ENCODE measurements at places on chromosomes 11 and 22.

DNA sequence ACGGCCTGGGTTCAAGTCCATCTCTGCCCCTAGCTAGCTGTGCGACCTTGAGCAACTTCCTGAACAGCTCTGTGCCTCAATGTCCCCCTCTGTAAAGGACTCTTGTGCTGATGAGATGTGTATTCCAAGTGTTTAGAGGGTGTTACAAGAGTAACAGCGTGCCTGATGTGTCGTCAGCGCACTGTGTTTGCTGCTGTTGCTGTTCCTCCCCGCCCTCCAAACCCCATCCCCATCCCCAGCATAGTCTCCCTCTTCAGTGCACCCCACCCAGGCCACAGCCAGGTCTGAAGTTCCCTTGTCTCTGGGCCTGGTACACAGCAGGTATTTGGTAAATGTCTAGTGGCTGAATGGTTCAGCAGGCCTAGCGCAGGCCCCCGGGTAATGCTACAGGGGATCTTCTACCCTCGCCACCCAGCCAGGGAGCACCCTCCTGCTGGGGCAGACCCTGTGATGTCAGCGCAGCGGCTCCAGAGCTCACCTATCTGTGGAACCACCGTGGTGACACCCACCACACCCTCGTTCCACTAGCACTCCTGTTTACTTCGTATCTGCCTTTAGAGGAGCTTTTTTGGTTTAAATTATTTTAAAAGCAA is 10.3 kb downstream of the CBX7 start:
- no peak for DNase-seq

- DNase-seq = no peak
Measured at GRCh38 chr11:57392763-57393105, 2.3 kb upstream of the PRG2 start.

GRCh38 chr11:116517077-116517476 is 255.7 kb downstream of the BUD13 start:
- DNase-seq = no peak

GRCh38 chr11:46216019-46216764 is 61.3 kb upstream of the CREB3L1 start:
- no peak for DNase-seq

GRCh38 chr22:30777587-30777986 is 82.9 kb downstream of the OSBP2 start:
- DNase-seq = no peak

DNA sequence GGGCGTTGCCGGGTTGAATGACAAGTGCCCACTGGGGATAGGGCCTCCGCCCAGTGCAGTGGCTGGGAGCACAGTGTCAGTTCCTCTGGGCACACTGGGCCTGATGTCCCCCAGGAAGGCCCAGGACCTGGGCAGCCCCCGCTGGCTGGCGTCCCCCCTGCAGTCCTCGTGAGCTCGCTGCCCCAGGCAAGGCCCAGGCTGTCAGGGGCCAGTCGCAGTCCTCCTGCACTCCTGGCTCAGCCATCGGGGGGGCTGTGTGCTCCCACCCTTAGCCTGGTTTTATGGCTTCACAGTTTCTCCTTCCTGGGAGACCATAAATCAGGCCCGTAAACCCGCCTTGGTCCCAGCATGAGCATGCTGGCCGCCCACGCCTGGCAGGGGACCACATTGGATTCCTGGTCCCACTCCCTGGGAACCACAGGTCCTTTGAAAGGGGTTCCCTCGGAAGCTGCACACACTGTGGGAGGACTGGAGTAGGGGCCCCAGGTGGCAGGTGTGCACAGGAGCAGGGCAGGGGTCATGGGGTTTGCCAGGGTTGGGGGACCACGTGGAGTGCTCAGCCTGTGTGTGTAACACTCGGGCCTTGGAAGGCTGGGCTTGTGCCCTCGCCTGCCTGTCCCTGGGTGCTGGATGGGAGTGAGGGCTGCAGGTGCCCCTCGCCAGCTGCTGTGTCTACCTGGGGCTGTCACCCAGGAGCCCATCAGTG is 113.6 kb downstream of the KCNQ1OT1 start:
- no peak for DNase-seq

- no peak for DNase-seq
Measured at GRCh38 chr11:119627286-119627685, 101.7 kb downstream of the NECTIN1 start.

DNA sequence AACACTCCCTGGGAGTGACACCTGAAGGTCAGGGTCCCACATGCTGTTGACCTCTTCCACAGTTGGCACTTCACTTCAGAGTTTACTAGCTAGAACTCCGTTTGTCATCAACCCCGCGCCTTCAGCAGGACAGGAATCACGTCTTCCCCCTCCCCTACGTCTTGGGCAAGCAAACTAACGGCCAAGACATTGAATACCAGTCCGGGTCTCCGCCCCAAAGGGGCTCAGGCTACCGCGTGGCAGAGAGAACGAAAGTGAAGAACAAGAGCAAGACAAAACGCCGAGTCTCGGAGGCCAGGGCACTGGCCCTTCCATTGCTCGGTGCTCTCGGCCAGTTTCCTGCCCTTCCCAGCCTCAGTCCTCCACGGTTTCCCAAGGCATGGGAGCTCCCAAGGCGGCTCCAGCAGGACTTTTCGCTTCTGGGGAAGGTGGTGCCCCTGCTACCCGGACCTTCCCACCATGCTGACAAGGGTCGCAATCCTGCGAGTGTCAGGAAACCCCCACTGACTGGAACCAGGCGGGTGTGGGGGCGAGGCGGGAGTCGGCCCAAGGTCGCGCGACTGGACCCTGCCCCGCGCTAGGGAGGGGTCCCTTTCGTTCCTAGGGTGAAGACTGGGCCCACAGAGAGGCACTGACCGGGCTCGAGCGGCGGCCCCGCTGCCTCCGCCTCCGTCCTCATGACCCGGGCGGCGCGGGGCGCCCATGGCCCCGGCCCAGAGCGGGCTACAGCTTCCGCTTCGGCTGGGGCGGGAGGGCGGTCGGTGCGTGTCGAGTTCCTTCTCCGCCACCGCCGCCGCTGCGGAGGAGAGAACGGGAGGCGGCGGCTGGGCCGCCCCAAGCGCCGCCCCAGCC is at the start of gene GUCD1:
TSS of gene GUCD1 (minus strand) at position 826 of the 852 bp plus-strand sequence. CDS start at position 679, 147 bp downstream.
- no peak for DNase-seq

DNA sequence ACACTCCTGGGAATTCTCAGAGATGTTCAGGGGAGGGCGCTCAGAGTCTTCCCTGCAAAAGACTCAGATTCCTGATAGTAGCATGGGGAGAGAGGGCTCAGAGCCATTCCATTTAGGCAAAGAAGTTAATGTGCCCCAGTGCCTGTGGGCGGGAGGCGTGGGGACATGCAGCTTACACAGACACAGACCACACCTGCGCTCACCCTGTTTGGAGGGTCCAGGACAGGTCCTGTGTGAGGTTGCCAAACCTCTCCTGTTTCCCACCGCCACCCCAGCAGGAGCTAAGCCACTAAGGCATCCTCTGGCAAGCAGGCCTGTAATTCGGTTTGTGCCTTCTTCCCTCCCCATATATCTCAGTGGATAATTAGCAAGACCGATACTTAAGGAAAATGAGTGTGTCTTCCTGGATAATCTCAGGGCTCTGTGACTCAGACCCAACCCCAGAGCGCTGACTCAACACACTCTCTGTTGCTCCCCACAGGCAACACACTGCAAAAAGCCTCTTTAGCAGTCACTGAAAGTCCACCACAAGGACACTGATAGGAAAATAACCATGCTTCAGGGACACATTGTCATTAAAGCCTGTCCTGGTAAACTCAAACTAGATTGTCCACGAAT is 118.9 kb upstream of the LMO1 start:
- no peak for DNase-seq

GRCh38 chr11:35404388-35404775 is 15.0 kb downstream of the SLC1A2 start:
- DNase-seq = no peak

DNA sequence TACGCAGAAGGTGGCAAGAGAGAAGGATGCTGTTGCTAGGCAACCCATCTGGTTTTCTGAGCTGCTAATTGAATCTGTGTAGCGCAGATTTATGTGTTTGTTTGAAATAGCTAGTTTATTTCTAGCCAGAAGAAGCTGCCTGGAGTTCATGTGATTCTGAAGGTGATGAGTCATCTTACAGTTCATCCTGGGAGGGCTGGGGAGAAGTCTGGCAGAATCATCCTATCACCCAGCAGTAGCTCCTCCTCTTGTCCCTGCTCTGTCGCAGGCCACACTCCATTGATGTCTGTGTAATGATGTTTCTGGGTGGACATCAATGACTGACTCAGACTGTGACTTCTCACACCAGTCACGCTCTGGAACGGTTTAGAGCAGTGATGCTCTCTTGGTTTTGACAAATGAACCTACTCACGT is 4.8 kb upstream of the FBXO7 start:
- DNase-seq = peak; percentile 32

DNA sequence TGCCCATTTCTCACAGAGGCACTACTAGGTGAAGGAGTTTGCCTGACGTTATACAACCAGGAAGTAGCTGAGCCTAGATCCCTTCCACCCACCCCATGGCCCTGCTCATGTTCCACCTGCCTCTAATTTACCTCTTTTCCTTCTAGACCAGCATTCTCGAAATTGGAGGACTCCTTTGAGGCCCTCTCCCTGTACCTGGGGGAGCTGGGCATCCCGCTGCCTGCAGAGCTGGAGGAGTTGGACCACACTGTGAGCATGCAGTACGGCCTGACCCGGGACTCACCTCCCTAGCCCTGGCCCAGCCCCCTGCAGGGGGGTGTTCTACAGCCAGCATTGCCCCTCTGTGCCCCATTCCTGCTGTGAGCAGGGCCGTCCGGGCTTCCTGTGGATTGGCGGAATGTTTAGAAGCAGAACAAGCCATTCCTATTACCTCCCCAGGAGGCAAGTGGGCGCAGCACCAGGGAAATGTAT is 14.1 kb downstream of the PIK3IP1 start:
- DNase-seq = no peak

GRCh38 chr11:118212131-118212725 is 12.6 kb downstream of the JAML start:
- DNase-seq = no peak

GRCh38 chr22:32044913-32045312 is 1.9 kb downstream of the SLC5A1 start:
- DNase-seq = no peak

DNA sequence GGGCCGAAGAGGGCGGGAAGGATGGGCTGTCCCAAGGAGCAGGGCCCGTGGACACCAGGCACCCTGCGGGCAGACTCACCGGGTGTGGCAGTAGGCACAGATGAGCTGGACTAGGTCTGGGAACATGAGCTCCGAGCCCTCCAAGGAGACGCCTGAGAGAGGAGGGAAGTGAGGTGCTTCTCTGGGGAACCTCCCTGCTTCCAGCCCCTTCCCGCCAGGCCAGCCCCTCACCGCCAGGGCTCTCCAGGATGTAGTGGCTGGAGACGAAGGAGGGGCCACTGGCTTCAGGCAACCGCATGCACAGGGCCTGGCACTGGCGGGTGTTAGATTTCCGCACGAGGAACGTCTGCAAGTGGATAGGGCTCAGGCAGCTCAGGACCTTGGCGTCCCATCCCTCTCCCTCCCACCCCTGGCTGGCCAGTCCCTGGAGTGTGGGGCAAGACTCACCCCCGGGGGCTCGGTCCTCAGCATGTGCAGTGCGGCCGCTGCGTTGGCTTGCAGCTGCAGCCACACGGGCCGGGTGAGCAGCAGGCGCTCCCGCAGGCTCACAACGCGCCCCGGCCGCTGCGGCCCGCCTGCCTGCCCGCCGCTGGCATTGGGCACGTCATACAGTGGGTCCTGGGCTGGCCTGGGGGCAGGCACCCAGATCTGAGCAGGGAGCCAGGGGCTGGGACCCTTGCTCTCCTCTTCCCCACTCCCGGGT is 552 bp downstream of the RIN1 start:
- no peak for DNase-seq

DNA sequence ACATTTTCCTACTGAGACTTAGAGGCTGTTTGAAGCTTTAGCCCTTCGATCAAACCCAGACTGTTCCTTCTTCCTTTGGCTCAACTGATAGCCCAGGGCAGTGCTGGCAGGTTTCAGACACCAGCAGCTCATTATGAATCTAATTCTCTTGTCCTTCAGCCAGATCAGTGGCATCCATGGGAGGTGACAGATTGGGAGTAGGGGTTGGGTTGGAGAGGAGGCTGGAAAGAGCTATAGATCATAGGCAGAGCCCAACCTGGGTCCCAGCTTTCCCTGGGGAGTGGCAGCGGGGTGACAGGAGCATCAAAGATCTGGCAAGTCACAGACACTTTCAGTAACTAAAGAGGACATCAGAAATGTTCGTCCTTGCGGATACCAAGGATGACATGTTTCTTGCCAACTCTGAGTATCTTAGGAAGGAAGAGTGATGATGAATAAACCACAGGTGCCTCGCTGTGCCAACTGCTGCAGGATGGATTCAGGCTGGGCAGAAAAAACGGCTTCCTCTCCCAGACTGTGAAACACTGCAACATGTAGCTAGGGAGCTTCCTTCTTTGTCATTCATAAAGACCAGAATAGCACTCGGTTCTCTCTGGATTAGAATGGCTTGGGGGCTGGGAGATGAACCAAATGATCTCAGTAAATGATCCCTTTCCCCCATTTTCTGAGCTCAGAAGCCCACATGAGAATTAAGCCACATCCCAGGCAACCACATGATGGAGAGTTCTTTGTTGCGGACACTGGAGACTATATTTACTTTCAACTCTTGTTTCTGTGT is 19.1 kb downstream of the ABCC8 start:
- no peak for DNase-seq

- no peak for DNase-seq
Measured at GRCh38 chr22:38289583-38290082, 16.8 kb upstream of the TMEM184B start.

- no peak for DNase-seq
Measured at GRCh38 chr11:123702139-123702538, 39.3 kb downstream of the ZNF202 start.

DNA sequence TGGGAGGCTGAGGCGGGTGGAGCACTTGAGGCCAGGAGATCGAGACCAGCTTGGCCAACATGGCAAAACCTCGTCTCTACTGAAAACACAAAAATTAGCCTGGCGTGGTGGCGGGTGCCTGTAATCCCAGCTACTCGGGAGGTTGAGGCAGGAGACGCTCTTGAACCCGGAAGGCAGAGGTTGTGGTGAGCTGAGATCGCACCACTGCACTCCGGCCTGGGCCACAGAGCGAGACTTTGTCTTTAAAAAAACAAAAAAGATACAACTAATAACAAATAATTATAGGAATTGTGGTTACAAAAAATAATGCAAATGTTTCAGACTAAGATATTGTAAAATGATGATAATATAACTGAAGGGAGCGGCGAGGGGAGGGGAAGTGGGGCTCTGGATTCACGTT is 90.3 kb upstream of the RTL6 start:
- no peak for DNase-seq

GRCh38 chr22:46366801-46367706 is 31.5 kb downstream of the TRMU start:
- DNase-seq = no peak
